Stimulated activated CD8-positive, alpha-beta memory T cell treated with anti-CD3 and anti-CD28 coated beads, Interleukin-4, amount 100 ng/mL, for 4 hours (primary cell): ENCODE measurements at places on chromosomes 4 and X.

DNA sequence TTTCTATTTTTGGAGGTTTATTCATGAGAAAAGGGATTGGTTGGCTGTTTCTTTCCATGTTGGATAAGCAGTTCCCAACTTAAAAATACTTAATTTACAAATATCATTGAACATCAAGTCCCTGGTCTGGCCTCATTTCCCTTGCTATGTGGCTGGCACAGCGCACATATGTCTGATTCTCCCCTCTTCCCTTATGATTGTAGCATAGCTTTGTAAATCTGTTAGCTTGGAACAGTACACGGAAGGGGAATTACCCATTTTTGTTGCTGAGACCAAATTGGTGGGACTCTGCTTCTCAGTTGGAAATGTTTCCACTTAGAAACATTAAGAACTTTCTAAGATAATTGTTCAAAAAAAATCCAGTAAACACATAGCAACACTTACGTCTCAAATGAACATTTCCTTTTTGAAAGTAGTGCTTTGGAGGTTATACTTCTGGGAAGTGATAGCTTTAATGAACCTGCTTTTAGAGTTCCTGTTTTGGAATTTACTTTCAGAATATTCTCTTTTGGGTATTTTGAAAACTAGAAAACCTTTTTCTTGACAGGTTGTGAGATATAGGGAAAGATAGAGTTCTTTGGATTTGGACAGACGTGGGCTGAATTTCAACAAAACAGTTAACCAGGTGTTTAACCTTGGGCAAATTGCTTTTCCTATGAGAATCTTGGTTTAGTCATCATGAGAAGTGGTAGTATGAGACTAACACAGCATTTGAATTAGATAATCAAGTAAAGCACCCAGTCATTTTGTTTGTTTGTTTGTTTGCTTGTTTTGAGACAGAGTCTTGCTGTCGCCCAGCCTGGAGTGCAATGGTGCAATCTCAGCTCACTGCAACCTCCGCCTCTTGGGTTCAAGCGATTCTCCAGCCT, 47.3 kb downstream of the STIM2 start:
- DNase-seq = no peak

DNA sequence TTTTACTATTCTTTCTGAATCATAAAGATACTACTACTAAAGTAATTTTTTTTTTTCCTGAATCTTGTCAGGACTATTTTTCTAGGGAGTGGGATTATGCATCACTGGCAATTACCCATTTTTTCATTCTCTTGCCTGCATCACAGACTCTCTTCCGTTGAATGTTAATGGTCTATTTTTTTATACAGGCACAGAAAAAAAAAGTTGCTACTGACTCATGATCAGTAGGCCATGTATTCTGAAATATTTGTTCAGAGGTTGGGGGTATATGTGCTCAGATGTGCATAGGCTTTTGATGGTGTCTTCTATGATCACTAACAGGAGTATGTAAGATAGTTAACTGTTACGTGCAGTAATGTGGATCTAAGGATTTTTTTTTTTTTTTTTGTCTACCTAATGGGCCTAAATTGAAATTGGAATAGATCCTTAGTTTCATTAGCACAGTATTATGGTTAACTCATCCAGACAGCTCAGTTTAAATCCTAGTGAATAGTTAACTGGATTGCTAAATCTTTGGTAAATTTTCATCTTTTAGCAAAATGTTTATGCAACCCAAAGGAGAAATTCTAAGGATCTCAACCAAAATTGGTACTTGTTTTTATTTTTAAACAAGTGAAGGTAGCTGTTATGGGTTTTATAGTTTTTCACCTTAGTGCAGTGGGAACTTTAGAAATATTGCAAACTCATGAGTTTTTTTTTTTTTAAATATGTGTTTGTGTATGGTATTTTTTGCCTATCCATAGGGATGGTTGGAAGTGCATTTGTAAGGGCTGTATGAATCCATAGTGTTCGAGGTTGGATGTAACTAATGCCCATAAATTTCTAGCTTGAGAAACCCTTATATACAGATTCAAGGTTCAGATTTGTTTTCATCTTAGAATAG, 12.1 kb downstream of the BMP2K start:
- DNase-seq = no peak

DNA sequence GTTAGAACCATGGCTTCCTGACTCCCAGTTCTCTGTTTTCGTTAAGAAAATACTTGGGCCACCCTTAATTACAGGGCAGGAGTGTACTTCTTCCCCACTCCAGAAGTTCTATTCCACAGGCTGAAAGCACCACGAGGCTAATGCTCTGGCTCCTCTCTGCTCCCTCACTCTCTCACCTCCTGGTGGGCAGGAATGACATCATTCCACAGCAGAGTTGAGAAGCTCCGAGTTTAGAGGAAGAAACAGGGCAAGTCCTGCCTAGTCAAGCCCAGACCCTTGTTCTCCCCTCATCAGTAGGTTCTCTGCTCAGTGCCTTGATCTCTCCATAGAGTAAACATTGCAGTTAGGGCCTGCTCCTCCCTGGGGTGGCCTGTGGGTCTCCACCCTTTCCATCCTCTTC, 343.8 kb upstream of the CLNK start:
- DNase-seq = no peak

- no peak for DNase-seq
Observed at GRCh38 chr4:102302762-102303161, 42.5 kb downstream of the SLC39A8 start.

DNA sequence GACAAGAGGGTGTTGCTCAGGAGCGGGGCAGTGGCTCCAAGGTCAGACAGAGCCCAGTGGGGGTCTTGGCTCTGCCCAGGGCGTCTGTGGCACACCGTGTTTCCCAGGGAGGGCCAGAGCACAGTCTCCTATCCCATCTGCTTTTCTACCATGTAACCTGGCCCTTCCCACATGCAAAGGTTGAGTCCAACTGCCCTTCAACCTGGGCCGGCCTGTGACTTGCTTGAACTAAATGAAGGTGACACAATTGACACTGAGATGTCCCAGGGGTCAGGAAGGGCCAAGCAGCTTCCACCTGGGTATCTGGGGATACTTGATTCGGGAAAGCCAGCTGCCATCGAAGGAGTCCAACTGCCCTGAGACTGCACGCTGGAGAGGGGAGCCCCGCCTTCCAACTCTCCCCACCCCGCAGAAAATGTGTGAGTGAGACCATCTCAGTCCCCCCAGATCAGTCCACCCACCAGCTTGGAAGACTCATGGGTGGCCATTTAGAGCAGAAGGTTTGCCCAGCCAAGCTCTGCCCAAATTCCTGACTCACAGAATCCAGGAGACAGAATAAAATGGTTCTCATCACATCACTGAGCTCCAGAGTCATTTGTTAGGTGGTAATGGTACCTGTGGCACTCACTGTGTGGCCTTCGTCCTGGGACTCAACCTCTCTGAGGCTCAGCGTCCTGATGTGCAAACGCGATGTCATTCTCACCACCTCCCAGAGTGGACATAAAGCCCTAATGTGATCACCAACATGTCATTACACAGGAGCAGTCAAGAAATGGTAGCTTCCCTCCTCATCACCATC, 18.1 kb downstream of the PPP2R2C start:
- no peak for DNase-seq

DNA sequence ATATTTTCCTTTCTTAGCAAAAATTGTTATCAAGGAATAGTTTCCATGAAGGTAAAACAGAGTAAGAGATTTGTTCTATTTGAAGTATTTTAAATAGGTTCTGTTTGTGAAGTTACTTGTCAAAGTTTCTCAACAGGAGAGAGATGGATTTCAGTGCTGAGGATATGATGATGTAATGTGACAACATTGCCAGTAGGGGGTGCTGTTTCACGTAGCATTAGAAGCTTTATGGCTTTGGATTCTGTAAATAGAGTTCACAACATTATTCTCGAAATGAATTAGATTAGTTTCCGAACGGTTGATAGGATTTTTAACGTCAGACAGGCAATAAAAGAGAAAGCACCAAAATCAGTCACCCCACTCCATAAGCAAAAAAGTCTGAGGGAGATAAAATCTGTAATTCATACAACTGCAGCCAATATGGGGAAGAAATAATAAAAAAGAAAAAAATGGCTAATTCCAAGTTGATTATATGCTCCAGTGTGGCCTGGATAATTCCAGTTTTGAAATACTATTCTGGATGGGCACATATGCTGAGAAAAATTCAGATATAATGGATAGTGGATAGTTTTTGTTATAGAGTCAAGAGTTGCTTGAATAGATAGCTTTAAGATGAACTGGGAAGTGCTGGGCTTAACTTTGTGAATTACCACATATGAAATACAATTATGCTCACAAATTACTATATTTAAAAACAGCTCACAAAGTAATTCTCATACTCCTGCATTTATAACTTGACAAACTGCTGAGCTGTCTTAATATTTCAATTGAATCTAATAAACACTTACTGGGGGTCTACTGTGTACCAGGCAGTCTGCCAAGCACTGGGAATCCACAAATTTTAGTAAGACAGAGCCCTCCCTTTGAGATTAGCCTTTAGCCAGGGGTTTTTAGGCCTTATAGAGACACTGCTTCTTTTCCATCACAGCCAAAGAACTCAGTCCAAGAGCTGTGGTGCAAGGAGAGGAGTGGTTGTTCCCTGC, 109.1 kb downstream of the GPAT3 start:
- DNase-seq = no peak

DNA sequence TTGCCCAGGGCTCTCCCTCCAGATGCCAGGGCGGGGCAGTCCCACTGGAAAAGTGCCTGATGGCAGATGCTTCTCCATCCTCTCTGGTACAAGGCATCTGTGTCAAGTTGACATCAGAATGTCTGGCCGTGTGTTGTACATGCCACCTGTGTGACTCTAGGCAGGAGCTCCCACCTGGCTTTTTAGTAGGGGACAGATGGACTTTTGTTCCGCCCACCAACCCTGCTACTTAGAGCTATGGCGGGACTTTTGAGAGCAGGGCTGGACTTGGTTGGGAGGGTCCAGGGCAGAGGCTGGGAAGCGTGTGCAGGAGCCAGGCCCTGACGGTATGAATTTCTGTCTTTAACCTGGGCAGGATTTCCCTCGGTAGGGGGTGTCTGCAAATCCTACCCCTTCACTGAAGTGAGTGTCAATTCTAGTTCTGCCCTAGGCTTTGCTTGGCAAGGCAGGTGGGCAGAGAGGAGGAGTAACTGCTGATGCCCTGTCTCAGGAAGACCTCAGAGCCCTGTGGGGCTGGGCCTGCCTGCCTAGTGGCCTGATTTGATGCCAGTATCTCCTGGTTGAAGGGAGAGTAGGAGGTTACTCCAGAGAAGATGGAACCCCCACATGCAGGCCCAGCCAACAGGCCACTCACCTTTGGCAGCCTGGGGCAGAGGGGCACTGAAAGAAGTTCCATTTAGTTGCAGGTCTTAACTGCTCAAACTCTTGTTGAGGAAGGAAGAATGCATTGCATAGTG, 99.1 kb downstream of the PJA1 start:
- DNase-seq = no peak

DNA sequence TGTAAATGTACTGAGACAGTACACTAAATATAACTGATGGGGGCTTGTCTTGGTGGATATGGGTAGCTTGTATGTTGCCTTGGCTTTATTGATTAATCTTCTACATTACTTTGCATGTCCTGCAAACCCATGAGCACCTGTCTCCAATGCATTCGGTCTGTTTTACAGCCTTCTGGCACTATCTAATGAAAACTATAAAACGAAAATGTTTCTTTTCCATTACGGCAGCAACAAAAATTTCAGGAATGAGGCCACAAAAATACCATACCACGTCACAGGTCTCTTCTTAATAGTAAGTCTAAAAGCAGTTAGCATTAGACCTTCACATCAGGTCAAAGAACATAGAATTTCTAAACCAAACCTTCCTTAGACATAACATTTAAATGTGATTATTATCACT, 49.8 kb downstream of the EDNRA start:
- DNase-seq = no peak

GRCh38 chr4:6380746-6381410, 91.5 kb downstream of the PPP2R2C start:
- DNase-seq = no peak

- DNase-seq = no peak
Observed at GRCh38 chr4:44421330-44422065, 27.1 kb downstream of the KCTD8 start.

DNA sequence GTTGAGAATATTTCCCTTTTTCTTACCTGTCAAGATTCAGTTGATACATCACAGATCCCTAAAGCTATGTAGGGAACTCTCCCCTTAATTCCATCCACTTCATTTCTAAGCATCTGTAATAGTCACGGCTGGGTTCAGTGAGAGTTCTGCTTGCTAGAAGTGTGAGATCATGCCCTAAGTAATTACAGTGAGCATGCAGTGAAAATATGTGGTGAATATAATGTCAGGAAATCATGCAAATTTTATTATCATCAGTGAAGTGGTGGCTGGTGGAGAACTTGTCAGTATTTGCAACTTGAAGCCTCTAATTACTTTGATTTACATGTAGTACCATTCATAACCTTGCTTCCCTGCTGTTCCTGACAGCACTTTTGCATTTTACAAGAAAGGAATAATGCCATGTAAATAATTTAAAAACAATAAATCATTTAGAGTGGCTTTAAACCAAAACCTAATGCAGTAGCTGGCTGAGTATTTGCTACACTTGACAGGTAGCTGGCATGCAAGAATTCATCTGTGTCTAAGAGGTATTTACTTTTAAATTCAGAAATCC, 28.3 kb upstream of the CFAP299 start:
- DNase-seq = no peak

- DNase-seq = no peak
Observed at GRCh38 chr4:7139167-7139982, 53.0 kb upstream of the SORCS2 start.

- DNase-seq = no peak
Observed at GRCh38 chr4:73844345-73844744, 7.9 kb downstream of the CXCL6 start.

DNA sequence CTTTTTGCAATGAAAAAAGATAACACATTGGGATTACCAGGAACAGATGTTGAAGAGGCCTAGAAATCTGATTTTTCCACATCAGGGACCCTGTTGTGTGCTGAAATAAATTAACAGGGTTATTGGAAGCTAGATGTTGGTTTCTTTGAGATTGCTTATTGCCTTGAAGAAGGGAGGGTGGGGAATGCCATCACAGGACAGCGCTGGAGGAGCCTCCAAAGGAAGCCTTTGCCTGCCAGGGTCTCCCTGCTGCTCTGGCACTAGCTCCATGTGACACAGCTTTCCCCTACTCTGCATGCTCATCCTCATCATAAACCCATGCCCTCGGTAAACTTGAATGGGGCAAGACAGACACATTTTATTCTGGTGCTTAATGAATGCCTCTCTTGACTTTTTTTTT, 76.1 kb downstream of the MID1IP1 start:
- no peak for DNase-seq
